Activated naive CD4-positive, alpha-beta T cell treated with Interleukin-2 at 50 U/mL for 16 hours (primary cell): ENCODE measurements at places on chromosomes 3 and 15.

GRCh38 chr15:25846377-25846776, 16.8 kb downstream of the ATP10A start:
- DNase-seq = peak; percentile 69

GRCh38 chr3:30102356-30102755, 504.0 kb upstream of the TGFBR2 start:
- no peak for DNase-seq

GRCh38 chr15:45522328-45523165, at the start of gene SLC30A4:
Gene SLC30A4 (minus strand): TSS chr15:45522755. CDS start chr15:45522354, 401 bp downstream.
- DNase-seq = peak; percentile 71

- DNase-seq = no peak
These were observed 5.4 kb upstream of the THSD4 start for GRCh38 chr15:71109905-71110304.

- DNase-seq = no peak
These were observed 262.7 kb downstream of the ZBTB20 start for GRCh38 chr3:114884213-114884923.

- DNase-seq = no peak
These were observed 167.3 kb downstream of the FAM43A start for GRCh38 chr3:194852831-194853508.

- no peak for DNase-seq
These were observed 1.1 kb upstream of the IMPDH2 start for GRCh38 chr3:49030321-49030720.

GRCh38 chr3:151900884-151901643, 27.6 kb downstream of the SUCNR1 start:
- no peak for DNase-seq

DNA sequence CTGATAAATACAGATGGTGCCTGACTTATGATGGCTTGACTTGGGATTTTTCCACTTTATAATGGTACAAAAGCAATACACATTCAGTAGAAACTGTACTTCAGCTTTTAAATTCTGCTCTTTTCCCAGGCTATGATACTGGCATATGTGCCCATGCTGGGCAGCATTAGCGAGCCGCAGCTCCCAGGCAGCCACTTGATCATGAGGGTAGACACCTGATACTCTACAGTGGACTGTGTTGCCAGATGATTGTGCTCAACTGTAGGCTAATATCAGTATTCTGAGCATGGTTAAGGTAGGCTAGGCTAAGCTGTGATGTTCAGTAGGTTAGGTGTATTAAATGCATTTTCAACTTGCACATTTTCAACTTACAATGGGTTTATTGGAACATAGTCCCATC, 17.7 kb upstream of the FEM1B start:
- DNase-seq = no peak

GRCh38 chr3:124903896-124904834, 17.0 kb upstream of the ITGB5 start:
- DNase-seq = no peak

DNA sequence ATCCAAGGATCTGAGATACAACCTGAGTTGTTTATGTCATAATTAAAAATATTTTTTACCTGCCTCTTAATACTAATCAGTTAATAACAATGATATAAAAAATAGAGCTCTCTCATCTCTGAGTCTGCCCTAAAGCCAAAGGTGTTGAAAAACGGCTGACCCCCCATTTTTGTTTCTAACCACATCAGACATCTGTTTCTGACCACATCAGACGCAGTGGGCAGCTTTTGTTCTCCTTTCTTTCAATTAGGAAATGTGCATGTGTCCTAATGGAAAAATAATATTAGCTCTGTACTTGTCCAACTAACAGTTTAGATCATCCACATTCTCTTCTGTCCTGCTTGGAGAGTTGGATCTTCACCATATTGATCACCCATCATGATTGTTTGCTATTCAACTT, 144.6 kb downstream of the SHOX2 start:
- DNase-seq = no peak

DNA sequence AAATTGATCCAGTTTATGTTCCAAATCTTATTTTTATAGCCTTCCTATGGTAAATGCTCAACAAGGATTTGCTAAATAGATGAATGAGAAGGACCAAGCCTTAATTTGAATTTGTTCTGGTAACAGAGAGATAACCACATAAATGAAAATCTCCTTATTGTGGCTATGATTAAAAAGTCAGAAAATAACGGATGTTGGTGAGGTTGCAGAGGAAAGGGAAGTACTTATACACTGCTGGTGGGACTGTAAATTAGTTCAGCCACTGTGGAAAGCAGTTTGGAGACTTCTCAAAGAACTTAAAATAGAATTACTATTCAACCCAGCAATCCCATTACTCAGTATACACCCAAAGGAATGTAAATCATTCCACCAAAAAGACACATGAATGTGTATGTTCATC, 26.2 kb downstream of the AAGAB start:
- no peak for DNase-seq

- DNase-seq = no peak
These were observed 89.5 kb downstream of the SUCNR1 start for GRCh38 chr3:151962912-151963311.

DNA sequence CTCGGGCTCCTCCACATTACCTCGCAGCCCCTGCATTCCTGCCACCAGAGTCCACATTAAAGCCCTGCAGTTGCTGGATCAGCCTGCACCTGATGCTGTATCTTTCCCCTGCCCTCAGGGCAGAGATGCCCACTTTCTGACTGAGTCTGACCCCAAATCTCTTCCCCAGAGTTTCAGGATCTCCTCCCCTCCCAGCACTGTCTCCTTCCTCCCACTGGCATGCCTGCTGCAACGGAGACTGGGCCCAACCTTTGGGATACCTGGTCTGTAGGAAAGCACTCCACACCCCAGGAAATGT, 20.6 kb upstream of the GP9 start:
- no peak for DNase-seq

GRCh38 chr15:60970246-60971170, 258.6 kb downstream of the RORA start:
- DNase-seq = no peak
